ENCODE measurements at places on chromosomes 7 and 10.

- DNase-seq = no peak
These were observed 187.1 kb downstream of the ARHGAP21 start for GRCh38 chr10:24536636-24537035.

DNA sequence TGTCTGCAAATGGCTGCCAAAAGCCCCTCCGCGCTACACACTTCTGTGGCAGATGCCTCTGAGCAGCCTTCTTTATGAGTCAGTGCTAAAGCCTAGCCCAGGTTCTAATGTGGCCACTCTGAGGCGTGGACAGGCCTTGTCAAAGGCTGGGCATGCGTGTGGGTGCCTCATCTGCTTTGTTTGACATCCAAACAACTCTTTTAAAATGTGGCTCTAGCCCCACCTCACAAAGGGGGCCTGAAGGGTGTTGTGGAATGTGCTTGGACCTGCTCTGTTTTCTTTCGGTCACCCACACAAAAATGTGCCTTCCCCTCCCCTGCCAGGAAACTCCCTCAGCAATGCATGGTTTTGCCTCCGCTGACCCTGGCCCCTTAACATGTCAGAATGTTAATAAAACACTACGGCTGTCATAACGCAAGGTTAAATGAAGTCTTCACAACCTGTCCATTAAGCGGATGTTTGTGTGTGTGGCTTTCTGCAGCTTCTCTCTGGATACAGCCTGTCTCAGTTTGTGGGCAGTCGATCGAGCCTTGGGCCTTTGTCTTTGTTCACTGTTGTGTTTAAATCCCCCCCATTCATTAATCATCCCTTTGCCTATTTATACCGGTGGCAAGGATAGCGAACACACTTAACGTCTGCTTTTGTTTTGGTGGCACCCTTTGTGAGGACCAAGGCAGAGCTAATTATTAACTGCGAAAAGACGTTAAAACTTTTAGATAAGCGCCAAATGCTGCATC, 718.9 kb downstream of the LRMDA start:
- DNase-seq = no peak

- DNase-seq = no peak
These were observed 74.6 kb downstream of the PPP1R17 start for GRCh38 chr7:31761646-31762045.

DNA sequence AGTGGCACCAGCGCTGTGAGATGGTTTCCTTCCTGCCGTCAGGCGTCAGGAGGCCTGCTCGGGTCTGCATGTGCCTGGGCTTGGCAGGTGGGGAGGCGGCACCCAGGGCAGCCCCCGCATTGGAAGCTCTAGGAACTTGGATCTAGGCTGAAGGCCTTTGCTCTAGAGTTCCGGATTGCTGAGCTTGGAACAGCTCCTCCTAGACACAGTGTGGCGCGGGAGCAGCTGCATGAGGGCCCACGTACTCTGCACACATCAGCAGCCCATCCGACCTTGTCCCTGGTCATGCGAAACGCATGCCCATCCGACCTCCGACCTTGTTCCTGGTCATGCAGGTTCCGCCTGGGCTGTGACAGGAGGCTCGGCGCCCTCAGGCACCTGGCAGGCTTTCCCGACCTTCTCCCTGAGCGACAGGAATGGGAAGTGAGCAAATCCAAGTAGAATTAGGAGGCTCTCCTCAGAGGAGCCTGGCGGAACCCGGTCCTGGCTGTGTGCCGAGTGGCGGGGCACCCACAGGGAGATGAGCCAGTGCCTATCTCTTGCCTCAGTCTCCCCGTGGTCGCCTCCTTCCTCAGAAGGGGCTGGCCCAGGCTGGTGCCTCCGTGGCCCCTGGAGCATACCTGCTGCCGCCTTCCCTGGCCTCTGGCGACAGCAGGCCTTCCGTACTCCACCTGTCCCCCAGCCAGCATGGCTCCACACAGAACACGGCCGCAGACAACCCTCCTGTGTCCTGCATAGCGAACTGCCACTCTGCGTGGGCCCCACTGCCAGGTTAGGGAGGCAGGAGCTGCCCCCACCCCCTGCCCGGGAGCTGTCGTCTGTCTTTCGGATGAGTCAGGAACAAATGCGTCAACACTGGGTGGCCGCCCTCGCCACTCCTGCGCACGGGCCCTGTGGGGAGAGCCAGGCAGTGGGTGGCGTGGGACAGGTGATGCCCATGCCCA, 12.0 kb downstream of the GET4 start:
- DNase-seq = no peak

GRCh38 chr7:115229401-115230105, 307.7 kb downstream of the MDFIC start:
- DNase-seq = no peak

- DNase-seq = no peak
These were observed 27.9 kb upstream of the GATA3 start for GRCh38 chr10:8026349-8027259.

GRCh38 chr7:38306914-38307313, 33.5 kb upstream of the TARP start:
- no peak for DNase-seq

DNA sequence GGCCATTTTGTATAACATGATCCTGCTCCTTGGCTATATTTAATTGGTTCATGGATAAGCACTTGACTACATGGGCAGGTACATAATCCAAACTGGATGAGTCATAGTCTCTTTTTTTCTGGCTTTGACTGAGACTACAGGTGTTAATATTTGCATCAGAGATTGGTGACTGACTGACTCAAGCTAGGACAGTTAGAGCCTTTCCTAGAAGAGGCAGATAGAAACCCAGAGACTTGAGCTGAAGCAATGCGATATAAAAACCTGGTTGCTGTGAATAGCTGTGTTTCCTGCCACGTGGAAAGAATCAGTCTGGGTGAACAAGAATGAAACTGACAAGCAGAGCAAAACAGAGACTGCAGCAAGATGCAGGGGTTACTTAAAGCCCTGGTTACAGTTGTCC, 81.0 kb downstream of the SAMD9 start:
- DNase-seq = no peak

DNA sequence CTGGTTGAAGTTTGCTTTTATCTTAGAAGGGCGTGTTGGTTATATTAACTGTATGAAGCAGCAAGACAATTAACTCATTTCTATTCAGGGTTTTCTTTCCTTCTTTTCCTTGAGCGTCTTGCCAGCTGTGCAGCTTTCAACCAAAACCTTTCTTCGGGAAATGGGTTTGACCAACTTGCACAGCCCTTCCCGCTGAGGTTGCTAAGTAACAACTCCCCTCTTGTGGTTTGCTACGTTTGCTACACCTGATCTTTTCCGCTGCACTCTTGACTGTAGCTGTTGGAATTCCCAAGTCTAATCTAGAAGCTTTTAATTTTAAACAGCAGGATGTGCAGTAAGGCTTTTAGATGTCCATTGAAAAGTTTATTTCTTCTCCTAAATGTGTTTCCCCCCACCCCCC, 116.9 kb downstream of the CDCA7L start:
- no peak for DNase-seq

- DNase-seq = no peak
These were observed 329.5 kb downstream of the CRPPA start for GRCh38 chr7:16091701-16092310.

DNA sequence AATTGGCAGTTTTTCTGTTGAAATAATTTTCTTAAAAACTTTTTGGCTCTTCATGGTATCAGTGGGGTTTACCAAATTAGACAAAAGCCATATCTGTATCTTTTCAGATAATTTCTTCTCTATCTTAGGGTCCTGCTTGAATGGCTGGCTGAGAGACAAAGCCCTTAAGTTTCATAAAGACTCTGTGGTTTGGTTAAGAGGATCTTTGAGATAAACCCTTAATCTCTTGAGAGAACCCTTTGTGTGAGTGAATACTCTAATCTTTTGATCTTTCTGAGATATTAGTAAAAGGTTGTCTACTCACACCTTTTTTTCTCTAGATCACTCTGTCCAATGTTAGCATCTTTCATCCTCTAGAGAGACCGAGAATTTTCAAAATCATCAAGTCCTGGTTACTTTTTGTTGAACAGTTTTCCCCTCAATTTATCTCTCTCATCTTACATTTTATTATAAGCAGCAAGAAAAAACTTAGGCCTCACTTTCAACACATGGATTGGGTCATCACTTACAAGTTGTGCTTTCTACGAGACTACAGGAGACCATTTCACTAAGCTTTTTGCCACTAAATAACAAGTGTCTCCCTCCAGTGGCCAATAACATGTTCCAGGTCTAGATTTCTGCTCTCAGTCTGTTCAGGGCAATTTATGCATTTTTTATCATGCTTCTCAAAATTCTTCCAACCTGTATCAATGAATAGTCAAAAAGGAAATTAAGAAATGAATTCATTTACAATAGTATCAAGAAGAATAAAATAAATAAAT, 28.4 kb downstream of the DNAJC9 start:
- DNase-seq = no peak

DNA sequence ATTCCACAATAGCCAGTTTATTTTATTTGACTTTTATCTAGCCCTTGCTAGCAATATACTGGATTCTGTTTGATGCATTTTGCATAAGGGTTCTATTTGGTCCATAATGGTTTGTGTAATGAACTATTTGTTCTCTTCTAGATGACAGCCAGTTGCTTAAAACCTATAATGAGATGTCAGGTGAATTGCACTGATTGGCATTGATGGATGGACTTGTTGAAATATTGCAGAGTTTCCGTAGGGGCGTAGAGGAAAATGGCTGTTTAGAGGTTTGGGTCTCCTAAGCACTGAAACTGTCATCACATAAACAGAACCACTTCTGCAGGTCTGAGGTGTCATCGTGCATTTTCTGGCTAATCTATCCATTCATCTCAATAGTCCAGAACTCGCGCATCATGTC, 124.9 kb upstream of the HDAC9 start:
- no peak for DNase-seq

- DNase-seq = no peak
These were observed 855 bp upstream of the PALD1 start for GRCh38 chr10:70477661-70478162.

GRCh38 chr10:28211759-28212158, 91.1 kb downstream of the MPP7 start:
- no peak for DNase-seq

DNA sequence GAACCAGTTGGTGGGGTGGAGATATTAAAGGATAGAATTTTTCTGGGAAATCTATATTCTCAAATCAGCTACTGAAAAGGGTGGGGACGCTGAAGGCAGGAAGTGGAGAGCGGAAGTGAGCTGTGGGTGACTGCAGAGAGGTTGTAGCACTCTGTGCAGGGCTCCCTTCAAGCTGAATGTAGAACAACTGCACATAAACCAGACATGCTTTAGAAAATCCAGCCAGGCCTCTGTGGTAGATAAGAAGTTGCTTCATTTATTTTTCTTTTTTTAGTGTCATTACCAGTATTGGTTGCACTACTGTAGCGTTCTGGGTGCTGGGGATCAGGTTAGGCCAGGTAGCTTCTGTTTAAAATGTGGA, 127.8 kb downstream of the CELF2 start:
- DNase-seq = no peak

DNA sequence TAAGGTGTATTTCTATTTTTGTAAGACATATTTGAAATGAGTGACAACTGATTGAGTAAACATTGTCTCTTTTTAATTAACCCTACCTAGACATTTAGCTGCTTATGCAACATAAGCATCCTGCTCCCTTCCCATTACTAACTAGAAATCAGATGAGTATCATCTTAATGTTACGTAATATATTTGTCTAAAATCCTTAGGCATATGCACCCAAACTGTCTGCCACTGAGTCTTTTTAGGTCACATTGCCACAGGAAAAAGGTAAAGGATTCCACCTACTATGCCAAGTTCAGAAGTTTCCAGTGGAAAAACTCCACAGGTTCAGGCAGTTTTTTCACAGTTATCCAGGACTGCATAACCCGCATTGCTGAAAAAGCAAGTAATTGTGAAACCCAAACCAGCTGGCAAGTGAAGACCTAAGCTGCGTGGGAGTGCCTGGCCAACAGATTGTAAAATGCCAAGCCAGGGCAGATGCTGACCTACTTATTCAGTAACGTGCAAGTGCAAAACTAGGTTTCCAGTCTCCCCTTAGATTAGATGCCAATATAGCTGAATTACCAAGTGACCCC, 983.7 kb downstream of the GATA3 start:
- no peak for DNase-seq

DNA sequence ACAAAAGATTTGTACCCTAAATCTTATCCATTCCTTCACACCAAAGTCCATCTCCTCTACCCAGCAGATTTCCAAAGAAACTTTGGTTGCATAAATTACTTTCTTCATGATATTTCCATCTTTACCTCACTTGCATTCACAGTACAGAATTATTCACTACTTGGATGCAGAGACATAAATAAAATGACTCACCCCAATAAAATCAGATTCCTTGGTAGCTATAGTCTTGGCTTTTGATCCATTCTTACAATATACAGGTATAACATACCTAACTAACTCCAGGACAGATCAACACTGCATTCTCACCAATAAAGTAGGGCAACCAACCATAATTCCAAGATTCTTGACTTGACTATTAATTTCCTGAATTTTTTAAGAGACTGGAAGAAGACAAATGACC, 815.1 kb downstream of the MAGI2 start:
- DNase-seq = no peak

DNA sequence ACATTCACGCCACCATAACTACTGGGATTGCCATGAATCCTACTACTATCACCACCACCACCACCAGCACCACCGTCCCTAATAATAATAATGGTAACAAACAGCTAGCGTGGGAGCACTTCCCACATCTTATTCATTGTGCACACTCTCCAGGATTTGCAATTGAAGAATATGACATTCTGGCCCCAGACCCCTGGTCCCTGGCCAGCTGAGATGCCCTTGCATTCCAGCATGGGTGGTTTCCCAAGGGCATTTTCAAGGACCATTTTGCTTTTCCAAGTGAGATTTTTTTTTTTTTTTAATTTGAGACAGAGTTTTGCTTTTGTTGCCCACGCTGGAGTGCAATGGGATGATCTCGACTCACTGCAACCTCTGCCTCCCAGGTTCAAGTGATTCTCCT, 14.7 kb downstream of the CTBP2 start:
- no peak for DNase-seq

GRCh38 chr7:48299580-48300169, 128.4 kb downstream of the ABCA13 start:
- no peak for DNase-seq

Data from GOT3 (cell line).